ENCODE measurements at places on chromosomes 2 and 18.

DNA sequence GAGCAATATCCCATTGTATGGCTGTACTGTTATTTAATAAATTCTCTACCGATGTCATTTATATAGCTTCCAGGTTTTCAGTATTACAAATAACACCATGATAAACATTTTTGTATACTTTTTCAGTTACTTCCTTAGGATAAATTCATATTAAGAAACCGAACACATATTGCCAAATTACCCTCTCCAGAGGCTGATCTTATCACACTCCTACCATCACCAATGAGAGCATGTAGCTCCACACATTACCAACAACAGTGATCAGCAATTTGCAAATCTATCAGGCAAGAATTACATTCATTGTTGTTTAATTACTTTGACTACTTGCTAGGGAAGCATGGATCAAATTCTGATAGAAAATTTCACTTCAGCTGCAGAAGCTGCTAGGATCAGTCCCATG lies 5.8 kb upstream of the NDUFV2 start:
- no peak for DNase-seq

- DNase-seq, result no peak
These were observed 74.3 kb upstream of the SLC1A4 start for GRCh38 chr2:64914735-64915509.

- DNase-seq, result no peak
These were observed 15.2 kb downstream of the FMNL2 start for GRCh38 chr2:152350155-152350679.

DNA sequence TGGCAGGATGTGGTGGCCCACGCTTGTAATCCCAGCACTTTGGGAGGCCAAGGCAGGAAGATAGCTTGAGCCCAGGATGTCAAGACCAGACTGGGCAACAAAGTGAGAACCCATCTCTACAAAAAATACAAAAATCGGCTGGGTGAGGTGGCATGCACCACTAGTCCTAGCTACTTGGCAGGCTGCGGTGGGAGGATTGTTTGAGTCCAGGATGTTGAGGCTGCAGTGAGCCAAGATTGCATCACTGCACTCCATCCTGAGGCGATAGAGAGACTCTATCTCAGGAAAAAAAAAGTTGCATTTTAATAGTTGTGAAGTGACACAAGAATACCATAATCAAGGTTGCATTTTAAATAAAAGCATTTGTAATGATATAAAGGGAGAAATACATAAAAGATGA lies 124.1 kb upstream of the SLC38A11 start:
- no peak for DNase-seq

DNA sequence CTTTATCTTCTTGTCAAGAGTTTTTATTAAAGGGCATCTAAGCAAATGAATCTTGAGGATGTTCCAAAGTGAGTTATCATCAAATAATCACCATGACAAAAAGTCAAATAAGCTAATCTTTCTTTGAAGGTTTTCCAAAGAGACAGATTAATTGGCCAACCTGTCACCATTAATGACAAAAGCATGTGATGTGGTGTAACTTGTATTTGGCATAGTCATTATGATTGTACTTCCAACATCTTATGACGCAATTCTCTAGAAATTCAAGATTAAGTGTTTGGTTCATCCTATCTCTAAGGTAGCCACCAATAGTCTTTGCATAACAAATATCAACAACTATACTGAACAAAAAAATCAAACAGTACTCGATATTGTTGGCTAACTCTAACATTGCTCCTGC lies 28.6 kb downstream of the RBMS1 start:
- no peak for DNase-seq
